ENCODE measurements at places on chromosomes 11 and 22. TPM values are rescaled to one million over a fixed set of nuclear protein-coding genes. Genes with fewer than 3 reads are reported as not detected.

DNA sequence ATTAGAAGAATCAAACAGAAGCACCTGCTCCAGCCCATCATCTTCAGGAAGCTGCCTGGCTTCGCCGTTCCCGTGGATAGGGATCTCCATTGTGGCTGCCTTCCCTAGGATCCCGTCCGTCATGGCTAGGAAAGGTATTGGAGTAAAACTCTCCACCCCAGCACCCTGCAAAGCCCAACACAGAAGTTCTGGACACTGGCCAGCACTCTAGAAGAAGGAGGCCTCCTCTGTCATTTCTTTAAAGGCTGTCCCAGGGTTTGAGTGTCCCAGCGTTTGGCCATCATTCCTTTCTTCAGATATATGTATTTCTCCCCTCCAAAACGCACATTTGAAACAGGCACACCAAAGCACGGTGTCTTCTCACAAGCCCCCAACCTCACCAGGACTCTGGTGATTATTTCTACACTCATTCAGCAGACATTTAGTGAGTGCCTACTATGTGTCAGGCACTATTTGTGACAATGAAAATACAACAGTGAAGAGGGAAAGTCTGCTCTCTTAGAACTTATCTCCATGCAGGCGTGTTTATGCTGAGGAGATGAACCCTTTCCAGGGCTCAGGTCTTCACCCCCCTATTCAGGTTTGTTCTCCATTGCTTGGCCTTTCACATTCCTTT lies 724 bp downstream of the ARFIP2 start:
- no peak for DNase-seq

DNA sequence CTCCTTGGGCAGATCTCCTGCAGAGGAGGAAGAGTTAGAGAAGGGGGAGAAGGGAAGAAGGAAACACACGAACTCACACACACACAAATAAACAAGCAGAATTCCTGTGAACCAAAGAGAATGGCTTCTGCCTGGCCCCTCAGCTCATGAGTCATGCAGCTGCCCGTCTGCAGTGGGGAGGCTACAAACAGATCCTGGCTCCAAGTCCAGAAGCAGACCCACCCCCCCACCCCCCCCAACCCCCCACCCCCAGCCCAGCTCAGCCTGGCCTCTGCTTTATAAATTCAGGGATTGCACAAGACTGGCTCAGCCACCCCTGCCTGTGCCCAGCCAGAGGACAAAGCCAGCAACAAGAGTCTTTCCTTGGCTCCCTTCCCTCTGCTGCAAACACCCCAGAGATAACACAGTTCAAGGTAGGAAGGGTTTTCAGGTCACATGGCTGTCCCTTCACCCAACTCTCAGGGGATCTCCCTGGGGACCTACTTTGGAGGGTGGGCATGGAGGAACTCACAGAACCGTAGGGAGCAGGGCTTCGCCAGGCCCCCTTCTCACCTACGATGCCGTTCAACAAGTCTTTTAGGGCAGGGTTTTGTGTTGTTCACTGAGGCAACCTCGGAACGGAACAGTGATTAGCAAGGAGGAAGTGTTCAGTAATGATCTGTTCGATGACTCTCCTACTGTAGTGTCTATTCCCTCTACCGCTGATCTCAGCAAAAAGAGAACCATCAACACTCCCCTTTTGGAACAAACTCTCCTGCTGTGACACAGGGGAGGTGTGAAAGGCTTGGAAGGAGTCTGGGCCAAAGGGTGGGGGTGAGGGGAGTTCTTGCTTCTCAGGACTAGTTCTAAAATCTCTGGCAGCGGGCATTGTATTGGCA lies 35.5 kb downstream of the RPL27A start:
- DNase-seq = no peak

DNA sequence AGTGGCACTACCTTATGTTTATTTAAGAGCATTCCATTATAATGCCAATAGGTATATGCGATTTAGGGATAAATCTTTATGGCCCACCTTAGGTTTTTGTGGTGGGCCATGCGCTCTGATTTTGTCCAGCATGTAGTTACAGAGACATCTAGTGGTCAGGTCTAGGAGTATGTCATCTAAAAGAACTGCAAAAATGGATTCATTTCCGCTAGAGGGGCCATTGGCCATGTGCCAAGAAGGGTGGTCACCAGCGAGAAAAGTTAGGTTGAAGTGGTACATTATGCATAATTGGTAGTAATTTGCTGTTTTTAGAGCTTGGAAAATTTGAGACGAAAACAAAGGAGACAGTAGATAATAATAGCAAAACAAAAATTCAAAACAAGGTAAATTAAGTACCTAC lies 27.7 kb downstream of the LRRC4C start:
- DNase-seq = no peak

- DNase-seq = no peak
These were observed 3.8 kb upstream of the TMEM123 start for GRCh38 chr11:102456381-102456780.

GRCh38 chr22:25791556-25791955 lies 49.6 kb downstream of the MYO18B start:
- no peak for DNase-seq

GRCh38 chr11:47158242-47158641 lies 18.4 kb downstream of the ARFGAP2 start:
- DNase-seq = no peak

DNA sequence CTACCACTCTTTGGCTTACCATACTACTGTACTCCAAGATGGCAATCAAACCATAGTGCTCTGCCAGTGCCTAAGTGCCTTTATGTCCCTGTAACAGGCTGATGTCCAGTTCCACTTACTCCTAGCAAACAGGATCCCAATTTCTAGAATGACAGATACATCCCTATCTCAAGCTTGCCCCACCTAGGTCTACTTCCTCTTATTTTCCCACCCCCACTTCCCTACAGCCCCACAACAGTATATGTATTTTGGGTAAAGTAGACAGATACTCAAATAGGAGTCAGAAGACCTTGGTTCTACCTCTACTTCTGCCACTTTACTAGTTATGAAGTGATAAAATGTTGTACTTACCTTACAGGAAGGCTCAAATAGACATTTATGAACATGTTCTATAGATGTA lies 24.1 kb downstream of the SIK3 start:
- no peak for DNase-seq

GAL gene
- not detected for total RNA-seq

IFITM2 gene
- total RNA-seq = 7.8 TPM

PANX2 gene
- total RNA-seq = 0.62 TPM

TMEM126B gene
- total RNA-seq = 124 TPM

Measured in G401 (cell line).